Activated T-cell treated with anti-CD3 and anti-CD28 coated beads, Interleukin-2, amount 50 U/mL, for 72 hours (primary cell): ENCODE measurements at places on chromosomes 7 and 10.

DNA sequence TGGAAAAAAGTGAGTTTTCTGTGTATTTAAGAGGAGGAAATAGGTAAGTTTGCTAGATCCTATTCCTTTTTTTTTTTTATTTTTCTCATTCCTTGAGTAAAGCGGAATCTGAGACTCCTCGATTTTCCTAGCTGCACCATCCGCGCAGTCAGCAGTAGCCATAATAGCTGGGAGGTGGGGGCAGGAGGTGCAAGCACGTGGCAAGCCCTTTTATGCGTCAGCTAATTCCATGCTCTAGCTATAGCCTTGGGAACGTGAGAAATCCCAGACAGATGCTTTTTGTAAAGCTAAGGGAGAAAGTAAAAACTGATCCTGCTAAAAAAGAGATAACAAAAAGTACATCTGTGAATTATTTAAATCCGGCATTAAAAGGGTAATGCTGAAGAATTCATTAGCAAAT is 33.2 kb upstream of the TPK1 start:
- no peak for DNase-seq

- peak; percentile 41 for DNase-seq
These were observed 920 bp downstream of the PRLHR start for GRCh38 chr10:118594392-118595063.

DNA sequence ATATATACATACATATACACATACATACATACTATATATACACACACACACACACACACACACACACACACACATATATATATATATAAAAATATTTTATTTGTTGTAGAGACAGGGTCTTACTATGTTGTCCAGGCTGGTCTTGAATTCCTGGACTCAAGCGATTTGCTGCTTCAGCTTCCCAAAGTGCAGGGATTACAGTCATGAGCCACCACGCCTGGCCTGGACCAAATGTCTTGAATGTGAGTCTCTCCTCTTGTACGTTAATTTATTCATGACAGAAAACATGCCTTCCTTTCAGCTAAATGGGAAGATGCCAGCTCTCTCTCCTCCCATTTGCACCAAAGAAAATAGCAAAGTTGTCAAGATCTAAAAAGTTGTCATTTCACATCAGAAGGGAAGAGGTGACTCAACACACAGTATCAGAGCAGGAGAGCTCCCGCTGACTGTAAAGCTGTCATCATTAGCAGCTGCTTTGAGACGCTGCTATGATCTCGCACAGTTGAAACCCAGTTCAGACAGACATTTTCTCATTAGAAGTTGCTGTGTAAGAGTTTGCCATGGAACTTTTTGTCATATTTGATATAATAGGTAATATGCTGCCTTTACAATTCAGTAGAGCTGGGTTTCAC is 224.3 kb downstream of the SFMBT2 start:
- DNase-seq = peak; percentile 46

DNA sequence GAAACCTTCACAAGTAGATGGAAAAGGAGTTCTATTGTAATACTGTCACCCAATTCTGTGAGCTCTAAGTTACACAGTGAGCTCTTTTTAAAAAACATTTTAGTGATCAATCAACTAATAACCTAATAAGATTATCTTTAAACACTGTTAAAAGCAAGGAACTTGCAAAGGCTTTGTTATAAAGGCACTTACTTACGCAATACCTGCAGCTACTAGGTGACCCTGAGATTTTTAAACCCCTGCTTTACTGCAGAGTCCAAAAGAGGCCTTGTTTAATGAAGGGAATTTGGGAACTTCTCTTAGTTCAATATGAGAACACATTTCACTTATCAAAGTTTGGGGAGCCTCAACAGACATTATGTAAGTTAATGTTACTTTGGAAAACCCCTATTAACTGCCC is 53.3 kb downstream of the P4HA1 start:
- DNase-seq = no peak

DNA sequence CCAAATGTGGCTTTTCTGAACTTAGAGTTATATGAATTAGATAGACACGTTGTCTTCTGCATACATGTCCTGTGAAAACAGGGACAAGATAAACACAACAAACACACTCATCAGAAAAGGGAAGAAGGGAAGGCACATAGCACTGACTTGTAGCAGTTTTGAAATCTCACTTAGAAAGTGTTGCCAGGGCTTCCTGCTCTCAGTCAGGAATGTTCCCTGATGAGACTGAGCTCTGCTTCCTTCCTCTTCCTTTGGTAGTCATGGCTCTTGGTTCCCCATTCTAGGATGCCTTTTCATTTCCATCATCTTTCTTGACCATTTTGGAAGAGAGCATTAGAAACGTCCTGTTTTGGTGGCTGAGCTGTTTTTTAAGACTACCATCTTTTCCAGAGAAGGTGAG is 233.8 kb upstream of the LYZL1 start:
- DNase-seq = no peak

GRCh38 chr10:75862935-75863334 is 431.5 kb downstream of the LRMDA start:
- no peak for DNase-seq

DNA sequence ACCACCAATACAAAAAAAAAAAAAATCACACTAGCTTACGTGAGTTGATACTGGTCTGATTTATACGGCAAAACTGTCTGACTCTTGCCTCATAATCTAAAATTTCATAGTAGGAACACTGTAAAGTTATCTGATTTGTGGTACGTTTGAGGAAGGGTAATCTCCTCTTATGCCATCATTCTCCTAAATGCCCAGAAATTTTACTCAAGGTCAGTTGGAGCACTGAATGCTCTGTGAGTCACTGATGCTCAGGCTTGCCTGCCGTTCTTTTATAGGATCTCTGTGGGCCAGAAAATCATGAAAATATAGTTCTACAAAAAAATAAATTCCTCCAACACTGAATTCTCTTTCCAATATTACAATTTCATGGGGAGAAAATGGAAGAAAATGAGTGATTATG is 135.7 kb downstream of the PDE1C start:
- no peak for DNase-seq

DNA sequence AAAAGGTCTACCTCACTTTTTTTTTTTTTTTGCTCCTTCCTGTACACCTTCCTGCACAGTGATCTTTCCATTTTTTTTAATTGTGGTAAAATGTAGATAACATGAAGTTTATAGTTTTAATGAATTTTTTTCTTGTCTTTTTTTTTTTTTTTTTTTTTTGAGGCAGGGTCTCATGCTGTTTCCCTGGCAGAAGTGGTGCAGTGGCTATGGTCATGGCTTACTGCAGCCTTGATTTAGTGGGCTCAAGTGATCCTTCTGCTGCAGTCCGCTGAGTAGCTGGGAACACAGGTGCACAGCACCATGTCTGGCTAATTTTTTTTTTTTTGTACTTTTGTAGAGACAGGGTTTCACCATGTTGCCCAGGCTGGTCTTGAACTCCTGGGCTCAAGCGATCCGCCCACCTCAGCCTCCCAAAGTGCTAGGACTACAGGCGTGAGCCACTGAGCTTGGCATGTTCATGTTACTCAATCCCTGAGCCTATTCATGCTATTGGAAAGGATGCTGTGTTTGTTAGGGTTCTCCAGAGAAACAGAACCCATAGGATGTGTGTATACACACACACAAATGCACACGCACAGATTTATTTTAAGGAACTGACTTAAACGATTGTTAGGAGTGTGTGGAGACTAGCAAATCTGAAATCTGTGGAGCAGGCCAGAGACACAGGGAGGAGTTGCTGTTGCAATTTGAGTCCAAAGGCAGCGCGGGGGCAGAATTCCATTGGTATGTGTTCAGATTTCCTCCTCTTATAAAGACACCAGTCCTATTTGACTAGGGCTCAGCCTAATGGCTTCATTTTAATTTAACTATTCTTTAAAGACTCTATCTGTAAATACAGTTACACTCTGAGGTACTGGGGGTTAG is 29.1 kb downstream of the GALNT11 start:
- DNase-seq = no peak

- DNase-seq = no peak
These were observed 11.7 kb downstream of the NOC3L start for GRCh38 chr10:94351089-94351488.

DNA sequence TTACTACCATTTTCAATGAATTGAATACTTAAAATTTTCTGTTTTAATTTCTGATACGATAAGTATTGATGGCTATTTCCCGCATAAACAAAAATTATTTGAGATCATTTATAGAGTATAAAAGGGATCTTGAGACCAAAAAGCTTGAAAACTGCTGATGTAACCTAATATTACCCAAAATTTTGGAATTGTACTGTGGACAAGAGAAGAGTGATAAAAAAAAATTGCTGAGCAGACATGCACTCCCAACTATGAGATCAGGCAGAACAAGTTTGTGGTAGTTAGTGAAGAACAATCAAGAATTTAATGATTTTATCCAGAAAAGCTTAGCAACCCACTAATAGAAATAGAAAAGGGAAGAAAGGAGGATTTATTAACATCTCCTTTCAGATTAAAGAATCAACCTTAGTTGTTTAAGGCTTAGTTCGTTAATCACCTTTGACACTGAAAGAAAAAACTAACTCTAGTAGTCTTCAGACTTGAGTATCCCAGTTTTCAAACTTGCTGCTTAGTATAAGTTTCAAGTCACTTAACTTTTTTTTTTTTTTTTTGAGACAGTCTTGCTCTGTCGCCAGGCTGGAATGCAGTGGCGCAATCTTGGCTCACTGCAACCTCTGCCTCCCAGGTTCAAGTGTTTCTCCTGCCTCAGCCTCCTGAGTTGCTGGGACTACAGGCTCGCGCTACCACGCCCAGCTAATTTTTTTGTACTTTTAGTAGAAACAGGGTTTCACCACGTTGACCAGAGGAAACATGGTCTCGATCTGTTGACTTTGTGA is 50.6 kb upstream of the ZC3HAV1 start:
- DNase-seq = no peak

DNA sequence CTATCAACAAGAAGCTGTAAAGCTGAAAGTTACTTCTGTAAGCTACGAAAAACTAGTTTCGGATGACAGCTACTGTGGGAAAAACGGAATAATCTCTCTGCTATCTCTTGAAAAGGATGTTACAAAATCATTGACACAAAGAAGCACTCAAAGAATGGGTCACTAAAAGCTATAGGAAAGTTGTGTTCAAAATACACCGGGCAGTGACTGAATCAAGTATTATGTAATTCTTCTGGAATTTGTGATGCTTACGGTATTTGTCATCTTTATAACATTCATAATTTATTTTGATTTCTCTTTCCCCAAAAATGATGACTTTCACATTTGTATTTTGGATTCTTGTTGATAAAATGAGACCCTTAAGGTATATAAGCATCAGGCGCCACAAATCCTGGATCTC is 112.1 kb upstream of the KLF6 start:
- DNase-seq = no peak

DNA sequence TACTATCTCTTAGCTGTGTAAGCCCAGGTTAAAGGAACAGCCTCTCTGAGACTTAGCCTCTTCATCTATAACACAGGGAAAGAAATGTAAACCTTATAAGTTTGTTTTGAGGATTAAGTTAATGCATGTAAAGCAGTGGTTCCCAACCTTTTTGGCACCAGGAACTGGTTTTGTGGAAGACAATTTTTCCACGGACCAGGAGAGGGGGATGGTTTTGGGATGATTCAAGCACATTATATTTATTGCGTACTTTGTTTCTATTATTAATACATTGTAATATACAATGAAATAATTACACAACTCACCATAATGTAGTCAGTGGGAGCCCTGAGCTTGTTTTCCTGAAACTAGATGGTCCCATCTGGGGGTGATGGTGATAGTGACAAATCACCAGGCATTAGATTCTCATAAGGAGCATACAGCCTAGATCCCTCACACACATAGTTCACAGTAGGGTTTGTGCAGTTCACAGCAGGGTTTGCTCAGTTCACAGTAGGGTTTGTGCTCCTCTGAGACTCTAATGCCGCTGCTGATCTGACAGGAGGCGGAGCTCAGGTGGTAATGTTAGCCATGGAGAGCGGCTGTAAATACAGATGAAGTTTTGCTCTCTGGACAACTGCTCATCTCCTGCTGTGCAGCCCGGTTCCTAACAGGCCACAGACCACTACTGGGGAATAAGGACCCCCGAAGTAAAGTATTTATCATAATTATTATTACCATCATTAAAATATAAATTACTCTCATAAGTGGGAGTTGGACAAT is 41.3 kb upstream of the ANK3 start:
- no peak for DNase-seq

- DNase-seq = no peak
These were observed 253.5 kb downstream of the NSUN6 start for GRCh38 chr10:18397906-18398305.
